NCI-H2171 (cell line): ENCODE measurements at places on chromosomes 3 and 15.

- no peak for DNase-seq
Observed at GRCh38 chr15:58758141-58758540, 8.6 kb upstream of the ADAM10 start.

DNA sequence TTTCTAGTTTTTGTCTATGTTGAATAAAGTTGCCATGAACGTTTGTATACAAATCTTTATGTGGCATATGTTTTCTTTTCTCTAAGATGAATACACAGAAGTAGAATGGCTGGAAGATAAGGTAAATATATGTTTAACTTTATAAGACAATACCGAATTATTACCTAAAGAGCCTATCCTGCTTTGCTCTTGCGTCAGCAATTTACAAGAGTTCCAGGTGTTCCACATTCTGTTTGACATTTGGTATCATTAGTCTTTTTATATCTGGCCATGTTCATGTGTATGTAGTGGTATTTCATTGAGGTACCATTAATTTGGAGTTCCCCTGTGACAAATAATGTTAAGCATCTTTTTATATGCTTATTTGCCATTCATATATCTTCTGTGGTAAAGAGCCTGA lies 74.1 kb upstream of the TRIM42 start:
- no peak for DNase-seq

GRCh38 chr3:71101626-71102025 lies 481.9 kb downstream of the FOXP1 start:
- no peak for DNase-seq

- no peak for DNase-seq
Observed at GRCh38 chr3:111072031-111072921, 660 bp downstream of the NECTIN3 start.
